ENCODE measurements at places on chromosomes 11 and 22. TPM values are rescaled to one million over a fixed set of nuclear protein-coding genes. Genes with fewer than 3 reads are reported as not detected.
A peak's percentile ranks its signal among the peaks of the same experiment; 100 is the strongest.

DNA sequence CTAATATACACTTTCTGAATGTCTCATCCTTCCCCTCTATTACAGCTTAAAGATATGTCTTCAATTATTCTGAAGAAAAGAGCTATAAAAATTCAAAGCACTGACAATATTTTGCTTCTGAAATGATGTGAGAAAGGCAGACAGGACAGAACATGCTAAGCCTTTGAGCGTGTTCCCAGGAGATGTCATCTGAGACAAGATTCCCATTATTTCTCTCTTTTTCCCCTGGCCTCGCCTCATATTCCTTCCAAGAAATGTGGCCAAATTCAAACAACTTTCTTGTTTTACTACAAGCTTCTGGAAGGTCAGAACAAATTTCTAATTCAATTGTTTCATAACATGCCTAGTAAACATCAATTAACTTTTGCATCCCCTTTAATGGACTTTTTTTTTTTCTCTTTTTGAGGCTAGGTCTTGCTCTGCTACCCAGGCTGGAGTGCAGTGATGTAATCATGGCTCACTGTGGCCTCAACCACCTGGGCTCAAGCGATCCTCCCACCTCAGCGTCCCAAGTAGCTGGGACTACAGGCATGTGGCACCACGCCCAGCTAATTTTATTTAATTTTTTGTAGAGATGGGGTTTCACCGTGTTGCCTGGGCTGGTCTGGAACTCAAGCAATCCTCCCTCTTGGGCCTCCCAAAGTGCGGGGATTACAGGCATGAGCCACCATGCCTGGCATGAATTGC, 37.1 kb upstream of the NFRKB start:
- no peak for DNase-seq

DNA sequence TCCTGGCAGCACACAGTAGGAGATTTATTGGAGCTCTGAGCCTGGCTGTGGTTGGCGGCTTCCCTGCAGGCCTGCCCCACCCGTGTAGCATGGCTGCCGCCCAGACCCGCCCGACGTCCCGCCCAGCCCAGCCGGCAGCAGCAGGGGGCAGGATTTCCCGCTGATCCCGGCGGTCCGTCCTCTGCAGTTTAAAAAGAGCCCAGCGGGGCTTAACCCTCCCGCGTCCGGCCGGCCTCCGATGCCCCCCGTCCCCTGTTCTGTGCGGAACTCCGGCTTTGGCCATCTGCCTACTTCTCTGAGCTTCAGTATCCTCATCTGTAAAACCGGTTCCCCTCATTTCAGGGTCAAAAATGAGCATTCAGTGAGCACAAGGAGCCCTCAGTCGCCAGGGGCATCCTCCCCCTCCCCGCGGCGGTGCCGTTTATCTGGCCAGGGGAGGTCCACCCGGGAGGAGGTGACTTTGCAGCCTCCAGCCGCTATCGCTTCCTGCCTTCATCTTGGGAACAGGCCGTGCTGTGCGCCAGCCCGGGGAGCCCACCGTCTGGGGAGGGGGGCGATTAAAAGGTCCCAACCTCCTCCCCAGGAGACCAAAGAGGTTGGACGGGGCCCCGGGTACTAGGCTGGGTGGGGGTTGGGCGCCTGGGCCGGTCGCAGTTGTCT, at the start of gene GAS2L1:
Gene GAS2L1 (plus strand): TSS at position 476 of the 660 bp plus-strand sequence. CDS start 1,456 bp downstream, outside the sequence.
- DNase-seq = peak; percentile 57

DNA sequence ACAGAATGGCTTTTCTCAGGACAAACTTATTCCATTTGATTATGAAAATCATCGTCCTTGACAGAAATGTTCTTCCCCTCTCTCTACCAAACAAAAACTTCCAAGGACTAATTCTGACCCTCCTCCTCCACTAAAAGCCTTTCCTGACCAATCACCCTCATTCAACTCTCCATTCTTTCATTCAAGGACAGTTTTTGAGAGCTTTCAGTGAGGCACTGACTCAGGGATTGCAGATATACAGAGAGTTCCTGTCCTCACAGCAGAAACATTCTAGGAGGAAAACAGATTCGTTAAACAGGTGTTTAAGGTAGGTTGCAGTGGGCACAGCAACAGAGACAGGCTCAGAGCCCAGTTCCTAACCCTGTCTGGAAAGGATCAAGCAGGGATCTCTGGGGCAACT, 41.5 kb downstream of the OR4D9 start:
- DNase-seq = no peak

Gene AQP11
- total RNA-seq = 0.48 TPM

DNA sequence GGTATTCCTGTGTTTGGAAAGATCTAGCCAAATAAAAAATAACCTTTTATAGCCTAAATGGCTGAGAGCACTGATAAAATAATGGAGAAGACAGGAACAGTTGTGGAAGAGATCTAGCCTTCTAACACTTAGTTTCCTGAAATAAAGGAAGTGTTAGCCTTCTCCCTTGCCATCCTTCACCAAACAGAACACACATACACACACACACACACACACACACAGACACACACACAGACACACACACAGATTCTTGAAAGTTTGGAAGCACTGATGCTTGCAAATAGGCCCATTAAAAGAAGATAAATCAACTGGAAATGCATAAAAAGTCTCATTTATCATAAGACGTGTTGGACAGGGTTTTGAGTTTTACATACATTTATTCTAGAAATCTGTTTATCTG, 37.5 kb downstream of the KIRREL3 start:
- DNase-seq = peak; percentile 16

- DNase-seq = no peak
Observed at GRCh38 chr11:78731027-78731426, 156.4 kb upstream of the NARS2 start.

DNA sequence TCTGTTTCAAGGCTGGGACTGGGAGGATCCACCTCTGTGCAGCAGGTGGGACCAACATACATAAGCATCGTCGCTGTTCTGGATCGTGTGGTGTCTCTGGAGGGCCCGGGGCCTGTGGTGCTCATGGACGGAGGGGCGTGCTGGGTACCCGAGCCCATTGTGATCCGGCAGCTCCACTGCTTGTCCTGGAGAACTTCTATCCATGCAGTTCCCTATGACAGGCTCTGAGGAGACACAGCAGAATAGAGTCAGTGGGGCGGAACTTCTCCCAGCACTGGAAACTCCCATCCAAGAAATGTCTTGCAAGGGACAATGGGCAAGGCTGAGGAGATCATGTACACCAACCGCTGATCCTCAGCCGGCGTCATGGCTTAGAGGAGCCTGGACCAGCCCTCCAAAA, 11.6 kb upstream of the APOA1 start:
- DNase-seq = no peak

DNA sequence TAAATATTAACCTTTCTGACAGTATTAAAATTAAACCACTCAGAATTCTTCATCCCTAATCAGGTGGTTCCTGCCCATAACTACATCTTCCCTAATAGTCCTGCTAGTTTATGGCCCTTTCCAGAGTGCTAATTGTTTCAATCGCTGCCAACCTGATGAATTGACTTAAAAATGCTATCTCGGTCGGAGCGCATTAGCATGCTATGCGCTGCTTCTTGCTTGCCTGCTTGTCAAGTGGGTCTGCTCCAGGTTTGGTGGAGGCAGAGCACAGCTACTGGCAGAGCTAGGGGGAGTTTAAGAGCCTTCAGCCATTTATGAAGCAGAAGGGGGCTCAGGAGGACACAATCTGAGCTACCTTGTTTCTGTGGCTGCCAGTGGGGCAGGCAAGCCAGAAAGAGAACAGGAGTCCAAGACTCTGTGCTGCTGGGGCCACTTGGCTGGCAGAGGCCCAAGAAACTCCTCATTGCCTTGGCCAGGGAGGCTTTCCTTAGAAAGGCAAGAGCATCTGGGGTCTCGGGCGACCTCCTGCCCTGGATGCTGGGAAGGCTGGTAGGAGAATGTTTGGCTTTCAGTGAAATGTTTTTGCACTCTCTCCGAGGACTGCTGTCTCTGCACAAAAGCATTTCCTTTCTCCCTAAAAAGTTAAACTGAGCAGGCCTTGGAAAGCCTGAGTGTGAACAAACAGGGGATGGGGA, 62.1 kb upstream of the PHOX2A start:
- peak; percentile 6 for DNase-seq

Gene BTG4
- 0.55 TPM for total RNA-seq

- DNase-seq = no peak
Observed at GRCh38 chr11:21861314-21861713, 331.6 kb upstream of the ANO5 start.

Gene KMT5B
- 33.4 TPM for total RNA-seq

- no peak for DNase-seq
Observed at GRCh38 chr22:50178471-50178864, 7.2 kb upstream of the TRABD start.

Gene TRABD
- total RNA-seq = 35.7 TPM

DNA sequence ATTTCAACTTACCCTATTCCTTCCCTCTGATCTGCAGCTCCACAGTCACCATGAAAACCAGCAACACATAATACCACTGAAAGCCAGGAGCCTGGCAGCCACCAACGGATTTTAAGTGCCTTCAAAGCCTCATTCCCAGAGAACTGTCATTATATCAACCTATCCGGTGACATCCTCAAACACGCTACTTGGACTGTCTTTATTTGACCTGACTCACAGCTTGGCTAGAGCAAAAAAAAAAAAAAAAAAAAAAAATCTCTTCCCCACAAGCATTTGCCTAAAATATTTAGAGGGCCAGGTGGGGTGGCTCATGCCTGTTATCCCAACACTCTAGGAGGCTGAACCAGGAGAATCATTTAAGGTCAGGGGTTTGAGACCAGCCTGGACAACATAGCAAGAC, 32.4 kb upstream of the ARHGAP32 start:
- no peak for DNase-seq

Gene CRYBB1
- not detected for total RNA-seq

GRCh38 chr11:39239553-39239952, 2219.9 kb downstream of the LRRC4C start:
- no peak for DNase-seq

Gene MADD
- 22.9 TPM for total RNA-seq

- peak; percentile 91 for DNase-seq
Observed at GRCh38 chr11:34223021-34223813, 117.8 kb downstream of the NAT10 start.

DNA sequence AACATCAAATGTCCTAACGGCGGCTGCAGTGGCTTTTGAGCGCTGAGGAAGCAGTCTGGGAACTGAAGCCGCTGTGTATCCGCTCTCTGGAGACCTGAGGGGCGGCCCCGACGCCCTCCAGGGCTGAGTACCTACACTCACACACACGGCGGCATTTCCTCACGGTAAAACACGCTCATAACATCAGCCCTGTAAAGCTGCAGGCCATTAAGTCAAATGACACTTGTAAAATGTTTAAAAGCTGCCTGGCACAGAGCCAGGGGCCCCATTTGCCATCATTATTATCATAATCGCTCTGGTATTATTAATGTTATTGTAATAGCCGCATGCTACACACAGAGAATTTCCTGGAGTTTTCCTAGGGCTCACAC, 5.1 kb downstream of the CARS1 start:
- no peak for DNase-seq

Gene C11orf16
- not detected for total RNA-seq

- DNase-seq = no peak
Observed at GRCh38 chr11:17260020-17260419, 16.5 kb upstream of the NUCB2 start.

DNA sequence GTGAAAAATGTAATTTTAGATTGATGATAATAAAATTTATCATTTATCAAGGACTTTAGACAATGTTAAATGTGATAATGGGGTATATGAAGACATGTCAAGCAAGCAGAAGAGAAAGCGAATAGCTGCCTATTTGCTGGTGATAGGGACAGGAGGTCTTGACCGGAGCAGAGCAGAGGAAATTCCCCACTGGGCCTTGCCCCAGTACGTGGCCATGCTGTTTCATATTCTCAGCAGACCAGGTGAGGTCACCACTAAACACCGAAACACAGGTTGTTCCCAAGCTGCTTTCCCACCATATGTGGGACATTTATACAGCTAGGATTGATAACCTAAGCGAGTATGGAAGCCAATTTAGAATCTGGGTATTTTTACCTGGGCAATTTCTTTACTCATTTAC, 1629.6 kb downstream of the FAM181B start:
- DNase-seq = no peak

Gene CCDC15
- 1.0 TPM for total RNA-seq

DNA sequence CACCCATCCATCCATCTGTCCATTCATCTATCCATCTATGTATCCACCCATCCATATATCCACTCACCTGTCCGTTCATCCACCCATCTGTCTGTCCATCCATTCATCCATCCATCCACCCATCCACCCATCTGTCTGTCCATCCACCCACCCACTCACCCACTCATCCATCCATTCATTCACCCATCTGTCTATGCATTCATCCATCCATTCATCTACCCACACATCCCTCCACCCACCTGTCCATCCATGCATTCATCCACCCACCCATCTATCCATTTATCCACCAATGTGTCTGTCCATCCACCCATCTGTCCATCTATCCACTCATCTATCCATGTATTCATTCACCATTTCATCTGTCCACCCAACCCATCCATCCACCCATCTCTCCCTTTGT, 33.3 kb downstream of the NADSYN1 start:
- DNase-seq = no peak

DNA sequence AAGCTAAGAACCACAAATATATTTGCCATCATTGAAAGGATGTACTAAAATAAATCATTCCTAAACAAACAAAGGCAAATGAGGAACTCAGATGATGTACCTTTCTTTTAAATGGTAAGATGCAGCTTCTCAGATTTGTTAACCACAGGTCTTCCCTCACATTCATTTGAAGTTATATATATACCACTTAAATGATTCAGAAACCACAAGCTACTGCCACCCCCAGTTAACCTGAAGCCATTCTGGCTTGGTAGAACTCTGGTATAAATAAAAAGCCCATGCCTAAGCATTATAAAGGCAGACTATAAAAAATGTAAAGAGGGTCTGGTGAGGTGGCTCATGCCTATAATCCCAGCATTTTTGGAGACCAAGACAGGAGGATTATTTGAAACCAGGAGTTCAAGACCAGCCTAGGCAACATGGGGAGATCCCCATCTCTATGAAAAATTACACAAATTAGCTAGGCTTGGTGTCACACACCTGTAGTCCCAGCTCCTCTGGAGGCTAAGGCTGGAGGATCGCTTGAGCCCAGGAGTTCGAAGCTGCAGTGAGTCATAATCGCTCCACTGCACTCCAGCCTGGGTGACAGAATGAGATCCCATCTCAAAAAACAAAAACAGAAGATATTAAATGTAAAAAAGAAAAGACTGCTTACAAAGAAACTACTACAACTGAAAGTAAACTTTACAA, 1185.3 kb downstream of the JRKL start:
- DNase-seq = peak; percentile 28

Gene NLRP14
- not detected for total RNA-seq

Gene BRSK2
- total RNA-seq = 7.1 TPM

GRCh38 chr11:216081-216974, 8.8 kb downstream of the RIC8A start:
- DNase-seq = no peak
